Sciatic nerve (tissue), 2 donors: ENCODE measurements at places on chromosomes 1 and 21.

DNA sequence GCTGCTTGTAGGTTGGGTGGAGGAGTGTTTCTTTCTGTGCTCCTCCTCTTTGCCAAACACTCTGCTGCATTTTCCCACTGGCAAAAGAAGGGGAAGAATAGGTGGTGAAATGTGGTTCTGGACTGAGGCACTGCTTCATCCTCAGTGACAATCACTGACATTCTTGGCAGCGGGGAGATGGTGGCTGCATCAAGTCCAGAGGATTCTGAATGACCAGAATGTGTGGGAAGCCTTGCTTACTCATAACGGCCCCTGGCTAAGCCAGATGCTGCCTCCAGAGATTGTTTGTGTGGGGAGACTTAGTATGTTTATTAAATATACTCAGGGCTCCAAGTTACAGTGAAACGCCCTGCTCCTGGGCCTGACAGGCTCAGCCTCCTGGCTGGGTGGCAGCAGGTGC lies 160.3 kb downstream of the CACNA1E start:
- DNase-seq = no peak

GRCh38 chr1:54671985-54672608 lies 30.5 kb downstream of the MROH7 start:
- DNase-seq = no peak

DNA sequence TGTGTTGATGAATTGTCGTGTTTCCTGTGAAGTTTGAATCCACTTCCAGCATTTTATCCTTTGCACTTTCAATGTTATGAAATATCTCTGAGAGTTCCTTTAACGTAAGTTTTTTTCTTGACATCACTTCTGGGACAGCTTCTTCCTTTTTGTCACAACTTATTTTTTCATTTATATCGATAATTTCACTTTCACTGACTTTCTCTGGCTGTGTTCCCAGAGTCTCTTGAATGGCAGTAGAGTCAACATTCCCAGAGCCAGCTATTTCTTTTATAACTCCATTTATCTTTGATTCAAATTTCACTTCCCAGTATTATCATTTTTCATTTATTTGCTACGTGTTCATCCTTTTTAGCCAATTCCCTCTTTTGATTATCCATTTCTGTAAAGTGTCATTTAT lies 256.5 kb downstream of the PAPPA2 start:
- DNase-seq = no peak

GRCh38 chr1:160437432-160438316 lies 37.3 kb downstream of the VANGL2 start:
- no peak for DNase-seq

- DNase-seq = no peak
These were observed 21.0 kb downstream of the OR10R2 start for GRCh38 chr1:158493054-158493453.

GRCh38 chr1:233597489-233597901 lies 16.4 kb upstream of the KCNK1 start:
- no peak for DNase-seq

GRCh38 chr1:40226192-40226591 lies 21.5 kb upstream of the TMCO2 start:
- DNase-seq = no peak

- DNase-seq = no peak
These were observed 7.3 kb upstream of the APCS start for GRCh38 chr1:159580340-159580739.

GRCh38 chr1:1286313-1287261 lies 6.4 kb downstream of the SCNN1D start:
- DNase-seq = no peak

- no peak for DNase-seq
These were observed at the start of gene SV2A for GRCh38 chr1:149917571-149918144. TSS of gene SV2A (minus strand) at chr1:149917844. CDS start at chr1:149913840, 4,004 bp downstream.

DNA sequence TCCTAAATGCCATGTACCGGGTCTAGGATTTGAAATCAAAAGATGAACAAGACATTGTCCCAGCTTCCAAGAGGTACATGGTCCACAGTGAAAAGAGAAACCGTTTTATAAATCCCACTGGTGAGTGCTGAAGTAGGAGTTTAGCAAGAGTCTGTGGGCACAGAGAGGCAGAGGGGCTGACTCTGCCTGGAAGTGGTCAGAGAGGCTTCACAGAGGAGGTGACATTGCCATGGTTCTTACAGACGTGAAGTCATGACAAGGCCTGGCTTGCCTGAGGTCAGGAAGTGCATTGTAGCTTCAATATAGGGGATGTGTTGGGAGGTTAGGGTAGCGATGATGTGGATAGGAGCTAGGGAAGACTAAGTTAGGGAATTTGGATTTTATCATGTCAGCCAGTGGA lies 28.4 kb downstream of the MAPKAPK2 start:
- no peak for DNase-seq

GRCh38 chr21:41545500-41546359 lies 37.8 kb upstream of the TMPRSS2 start:
- no peak for DNase-seq

DNA sequence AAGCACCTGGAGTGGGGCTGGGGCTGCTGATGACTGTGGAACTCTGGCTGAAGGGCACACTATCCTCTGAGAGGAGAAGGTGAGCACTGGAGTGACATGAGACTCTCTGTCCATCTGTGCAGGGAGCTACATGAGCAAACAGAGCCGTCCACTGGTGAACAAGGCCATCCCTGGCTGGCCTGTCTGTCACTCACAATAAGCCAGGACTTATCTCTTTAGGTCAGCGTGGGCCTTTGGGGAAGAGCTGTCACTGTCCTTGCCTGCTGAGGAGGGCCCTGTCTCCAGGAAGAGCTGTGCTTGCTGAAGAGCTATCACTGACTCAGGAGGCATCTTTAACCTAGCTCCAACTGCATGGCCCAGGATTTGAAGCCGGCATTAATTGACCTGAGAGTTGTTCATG lies 82.1 kb downstream of the FOXD2 start:
- no peak for DNase-seq

DNA sequence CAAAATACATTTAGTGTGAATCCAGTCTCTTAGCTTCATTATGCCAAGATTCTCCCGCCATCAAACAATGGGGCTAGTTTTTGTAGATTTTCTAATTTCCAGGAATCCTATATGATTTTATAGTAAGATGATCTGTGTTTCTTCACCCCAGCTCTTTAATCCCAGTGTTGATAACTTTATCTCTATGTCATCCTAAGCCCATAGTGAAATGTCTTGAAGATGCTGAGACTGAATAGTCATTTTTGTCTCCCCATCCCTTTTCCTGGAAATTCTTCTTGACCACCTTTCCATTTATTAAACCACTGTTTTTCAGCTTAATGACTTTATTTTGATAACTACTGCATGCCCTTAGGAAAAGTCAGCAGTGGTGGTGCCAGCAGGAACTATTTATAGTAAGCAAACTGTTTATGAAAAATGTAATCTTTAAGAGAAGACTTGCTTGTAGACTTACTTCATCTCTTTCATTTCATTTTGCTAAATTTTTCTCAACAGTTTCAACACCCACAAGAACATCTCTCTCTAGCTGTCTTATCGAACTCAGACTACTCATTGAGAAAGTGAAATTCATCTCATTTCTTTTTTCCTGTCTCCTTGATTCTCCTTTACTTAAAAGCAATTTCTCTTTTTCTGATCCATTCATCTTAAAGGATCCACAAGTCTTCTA lies 116.6 kb downstream of the NTMT2 start:
- no peak for DNase-seq

DNA sequence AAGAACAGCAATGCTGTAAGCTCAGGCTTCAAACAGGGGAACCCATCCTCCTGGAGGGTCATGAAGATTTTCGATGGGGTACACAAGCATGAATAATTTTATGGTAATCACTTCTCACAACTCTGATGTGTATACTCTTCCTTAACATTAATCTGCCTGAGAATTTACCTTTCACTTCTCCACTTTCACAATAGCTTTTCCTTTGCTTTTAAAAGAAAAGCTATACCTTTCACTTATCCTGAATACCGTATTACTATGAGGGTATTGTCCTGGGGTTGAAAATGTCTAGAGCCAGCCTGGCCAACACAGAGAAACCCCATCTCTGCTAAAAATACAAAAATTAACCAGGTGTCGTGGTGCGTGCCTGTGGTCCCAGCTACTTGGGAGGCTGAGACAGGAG lies 12.7 kb upstream of the ZYG11B start:
- no peak for DNase-seq

DNA sequence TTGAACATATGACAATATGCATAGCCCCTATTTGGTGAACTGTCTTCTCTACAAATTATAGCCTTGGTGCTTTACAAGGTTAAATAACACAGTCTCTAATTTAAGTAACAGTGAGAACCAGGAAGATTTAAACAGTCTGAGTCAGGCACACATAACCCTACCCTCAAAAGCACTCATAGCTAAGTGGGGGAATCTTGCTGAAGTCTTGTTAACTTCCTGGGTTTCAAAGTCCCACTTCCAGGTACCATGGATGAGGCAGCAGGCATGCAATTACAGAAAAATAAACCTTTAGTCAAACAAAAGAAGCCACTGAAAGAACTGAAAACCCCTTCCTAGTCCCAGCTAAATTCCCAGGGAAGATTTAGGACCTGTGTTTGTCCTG lies 147.6 kb downstream of the PBX1 start:
- no peak for DNase-seq

DNA sequence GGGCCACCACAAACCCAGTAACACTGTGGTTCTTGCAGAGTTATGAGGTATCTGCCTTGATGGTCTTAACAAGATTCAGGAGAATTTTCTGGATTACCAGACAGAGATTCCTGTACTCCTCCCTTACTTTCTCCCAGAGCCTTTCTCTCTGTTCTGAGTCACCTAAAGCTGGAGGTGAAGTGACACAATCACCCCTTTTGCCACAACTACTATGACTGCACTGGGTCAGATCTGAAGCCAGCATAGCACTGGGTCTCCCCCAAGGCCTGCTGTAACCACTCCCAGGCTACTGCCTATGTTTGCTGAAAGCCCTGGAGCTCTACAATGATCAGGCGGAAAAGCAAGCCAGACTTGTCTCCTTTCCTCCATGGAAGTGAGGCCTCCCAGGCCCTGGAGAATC lies 156.7 kb upstream of the NEGR1 start:
- no peak for DNase-seq

DNA sequence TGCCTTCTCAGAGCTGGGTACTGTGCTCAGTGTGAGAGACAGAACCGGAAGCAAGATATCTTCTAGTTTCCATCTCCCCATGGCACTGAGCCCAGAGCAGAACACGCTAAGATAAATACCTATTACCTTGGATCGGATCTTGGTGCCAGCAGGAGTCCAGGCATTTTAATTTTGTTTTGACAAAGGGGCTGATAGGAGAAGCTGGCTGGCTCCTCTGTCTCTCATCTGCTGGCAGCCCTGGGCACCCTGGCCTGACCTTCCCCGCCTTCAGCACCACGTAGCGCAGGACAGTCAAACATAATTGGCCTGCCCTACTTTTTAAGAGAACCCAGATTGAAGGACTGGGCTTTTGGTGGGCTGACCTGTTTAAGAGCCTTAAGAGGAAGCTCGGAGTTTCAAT lies 160.7 kb upstream of the KLHDC7A start:
- no peak for DNase-seq

GRCh38 chr1:53508991-53509666 lies 49.9 kb downstream of the DMRTB1 start:
- DNase-seq = no peak

DNA sequence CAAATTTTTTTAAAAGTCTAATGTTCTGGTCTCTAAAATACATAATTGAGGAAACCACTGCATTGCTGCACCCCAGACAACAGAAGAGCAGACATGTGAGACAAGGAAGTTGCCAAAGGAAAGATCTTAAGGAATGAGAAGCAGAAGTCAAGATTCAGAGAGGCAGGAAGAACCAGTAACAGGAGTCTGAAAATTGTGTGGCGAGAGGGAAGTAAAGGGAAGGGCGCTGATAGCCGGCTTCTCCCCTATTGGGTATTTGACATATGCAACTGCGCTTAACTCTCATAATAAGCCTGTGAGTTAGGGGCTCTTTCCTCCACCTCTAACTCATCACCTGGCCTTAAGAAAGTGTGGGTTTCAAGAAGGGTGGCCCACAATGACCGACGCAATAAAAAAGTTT lies 21.9 kb upstream of the KIF14 start:
- no peak for DNase-seq

- DNase-seq = no peak
These were observed 243.0 kb downstream of the KIF26B start for GRCh38 chr1:245397771-245398170.

GRCh38 chr1:179021873-179022272 lies 3.8 kb upstream of the FAM20B start:
- no peak for DNase-seq

- no peak for DNase-seq
These were observed 410 bp downstream of the ACTA1 start for GRCh38 chr1:229433364-229434004.

DNA sequence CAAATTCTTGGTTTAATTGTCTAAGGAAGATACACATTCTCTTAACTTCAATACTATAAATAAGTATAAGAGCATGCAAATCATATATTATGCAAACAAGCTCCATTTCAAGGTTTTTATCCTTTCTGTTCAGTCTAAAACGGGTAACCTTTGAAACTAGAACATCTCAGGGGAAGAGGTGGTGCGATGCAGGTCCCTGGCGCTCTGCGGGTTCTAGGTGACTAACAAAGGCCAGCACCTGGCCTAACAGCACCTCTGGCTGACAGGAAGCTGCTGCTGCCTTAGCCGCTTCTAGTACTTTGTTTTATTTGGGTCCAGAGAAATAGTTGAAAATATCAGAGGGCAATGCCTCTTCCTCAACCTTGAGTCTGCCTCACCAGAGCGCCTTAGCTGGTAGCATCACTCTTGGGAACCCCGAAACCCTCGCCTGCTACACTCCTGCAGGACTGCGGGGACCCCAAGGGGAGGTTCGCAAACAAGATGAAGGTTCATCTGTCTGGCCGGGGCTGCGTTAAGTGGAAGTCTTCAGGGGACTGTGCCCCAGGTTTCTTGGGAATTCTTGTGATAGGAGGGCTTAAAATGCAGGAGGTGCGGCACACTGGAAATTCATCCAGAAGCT lies 45.5 kb downstream of the PRDM15 start:
- no peak for DNase-seq

DNA sequence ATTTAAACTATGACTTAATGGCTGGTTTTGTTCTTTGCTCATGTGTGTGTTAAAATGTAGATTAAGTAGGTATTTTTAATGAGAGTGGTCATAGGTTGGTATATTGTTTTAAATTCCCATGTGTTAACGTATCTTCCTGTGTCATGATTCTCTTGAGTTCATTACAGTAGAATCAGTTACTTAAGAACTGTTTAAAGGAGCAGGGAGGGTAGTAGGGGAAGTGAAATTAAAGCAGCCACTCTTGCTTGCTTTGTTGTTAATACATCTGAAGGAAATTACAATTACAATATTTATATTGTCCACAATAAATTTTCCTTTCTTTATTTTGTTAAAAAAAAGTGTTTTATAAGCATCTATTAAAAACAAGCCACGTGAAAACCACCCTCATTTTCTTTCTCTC lies 119.2 kb upstream of the KIAA1614 start:
- DNase-seq = no peak

DNA sequence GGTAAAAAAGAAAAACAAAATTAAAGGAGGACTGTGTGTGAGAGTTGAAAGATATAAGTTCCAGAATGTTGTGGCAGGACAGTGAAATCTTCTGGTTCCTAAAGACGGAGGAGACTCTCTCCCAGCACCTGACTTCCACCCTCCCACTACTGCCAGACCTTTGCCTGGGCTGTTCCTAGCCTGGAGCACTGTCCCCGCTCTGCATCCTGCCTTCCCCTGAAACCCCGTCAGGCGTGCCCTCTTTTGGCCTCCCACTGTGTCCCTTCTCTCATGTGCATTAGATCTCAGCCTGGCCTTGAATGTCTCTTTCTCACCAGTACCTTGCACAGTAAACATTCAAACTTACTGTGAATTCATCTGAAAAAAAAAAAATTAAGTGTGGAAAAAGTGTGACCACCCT lies 74.1 kb downstream of the VPS26C start:
- DNase-seq = no peak
